Sciatic nerve (tissue), 2 donors: ENCODE measurements at places on chromosomes 6 and 20.

GRCh38 chr20:46331611-46332361, 23.5 kb upstream of the CDH22 start:
- DNase-seq = no peak

- no peak for DNase-seq
Measured at GRCh38 chr6:11755725-11756124, 22.9 kb downstream of the ADTRP start.

DNA sequence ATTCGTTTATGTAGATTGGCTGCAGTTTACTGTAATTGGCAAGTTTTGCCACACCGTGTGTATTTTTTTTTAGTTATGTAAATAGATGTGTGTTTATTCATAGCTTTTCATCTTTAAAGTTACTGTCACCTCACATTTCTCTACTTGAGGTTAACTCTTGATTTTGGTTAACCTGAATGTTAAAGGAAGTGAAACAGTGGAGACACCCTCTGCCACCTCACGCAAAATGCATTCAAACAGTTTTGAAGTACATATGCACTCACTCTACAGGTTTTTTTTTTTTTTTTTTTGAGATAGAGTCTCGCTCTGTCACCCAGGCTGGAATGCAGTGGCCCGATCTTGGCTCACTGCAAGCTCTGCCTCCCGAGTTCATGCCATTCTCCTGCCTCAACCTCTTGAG, 17.7 kb downstream of the OR2A4 start:
- no peak for DNase-seq

DNA sequence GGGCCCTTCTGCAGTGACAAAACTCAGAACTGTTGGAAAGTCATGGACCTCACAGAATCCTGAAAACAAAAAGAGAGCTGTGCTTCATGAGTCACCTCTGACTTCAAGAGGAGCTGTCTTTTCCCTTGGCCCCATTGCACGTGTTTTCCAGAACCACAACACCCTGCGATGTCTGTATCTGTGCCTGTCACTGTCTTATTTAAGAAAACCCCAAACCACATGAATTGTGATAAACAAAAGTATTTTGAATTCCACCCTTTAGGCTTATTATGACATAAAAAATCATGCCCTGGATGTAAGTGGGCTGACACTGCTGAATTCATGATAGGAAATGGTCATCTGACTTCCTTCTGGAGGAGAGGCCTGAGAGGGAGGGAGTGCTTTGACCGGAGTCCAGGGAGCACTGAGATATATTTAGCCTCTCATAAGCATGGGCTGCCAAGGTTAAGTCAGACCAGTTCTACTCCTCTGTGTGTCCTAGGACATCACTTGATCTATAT, 96.4 kb upstream of the DUSP22 start:
- DNase-seq = no peak

DNA sequence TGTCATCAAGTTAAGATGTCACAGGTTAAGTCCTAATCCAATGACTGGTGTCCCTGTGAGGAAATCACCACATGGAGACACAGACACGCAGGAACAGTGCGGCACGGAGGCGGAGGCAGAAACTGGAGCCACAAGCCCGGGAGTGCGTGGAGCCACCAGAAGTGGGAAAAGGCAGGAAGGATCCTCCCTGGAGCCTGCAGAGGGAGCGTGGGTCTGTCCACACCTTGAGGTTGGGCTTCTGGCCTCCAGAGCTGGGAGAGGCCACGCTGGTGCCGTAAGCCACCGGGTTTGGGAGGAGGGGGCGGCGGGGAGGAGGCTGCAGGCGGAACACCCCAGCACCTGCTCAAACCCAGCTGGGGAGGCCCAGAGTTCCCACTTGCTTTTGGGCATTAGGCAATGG, 3.8 kb downstream of the CABLES2 start:
- DNase-seq = no peak

DNA sequence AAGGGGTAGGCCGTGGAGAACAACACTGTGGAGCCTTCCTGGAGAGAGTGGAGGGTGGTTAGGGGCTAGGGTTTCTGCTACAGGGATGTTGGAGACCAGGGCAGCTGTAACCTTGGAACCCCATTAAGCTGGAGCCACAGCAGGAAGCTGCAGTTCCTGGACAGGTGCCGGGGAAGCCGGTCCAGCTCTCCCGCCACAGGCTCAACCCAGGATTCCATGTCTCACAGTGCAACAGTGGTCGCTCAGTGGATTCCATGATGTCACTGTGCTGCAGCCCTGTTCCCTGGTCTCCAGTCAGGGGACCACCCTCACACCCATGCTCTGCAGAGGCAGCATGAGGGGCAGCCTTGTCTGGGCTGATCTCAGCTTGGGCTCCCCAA, 264.6 kb upstream of the CDYL start:
- DNase-seq = no peak

GRCh38 chr6:116763906-116764628, 1.5 kb downstream of the FAM162B start:
- no peak for DNase-seq

GRCh38 chr6:151632415-151632987, 138.7 kb downstream of the CCDC170 start:
- no peak for DNase-seq

DNA sequence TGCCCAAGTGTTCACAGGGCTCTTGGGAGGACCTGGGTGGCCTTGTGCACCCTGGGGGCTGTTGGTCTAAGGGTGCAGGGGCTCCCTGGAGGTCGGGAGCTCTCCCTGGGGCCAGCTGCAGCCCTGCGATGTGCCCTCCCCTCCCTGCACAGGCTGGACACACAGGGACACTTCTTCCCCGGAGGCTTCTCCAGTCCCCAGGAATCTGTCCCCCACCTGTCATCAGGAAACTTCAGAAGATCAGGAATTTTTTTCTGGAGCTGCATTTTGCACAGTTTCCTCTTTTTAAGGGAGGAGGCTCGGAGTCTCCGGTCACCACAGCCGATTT, 66.9 kb upstream of the BHLHE23 start:
- DNase-seq = peak; percentile 9

- no peak for DNase-seq
Measured at GRCh38 chr6:146850238-146850896, 251.6 kb downstream of the ADGB start.

DNA sequence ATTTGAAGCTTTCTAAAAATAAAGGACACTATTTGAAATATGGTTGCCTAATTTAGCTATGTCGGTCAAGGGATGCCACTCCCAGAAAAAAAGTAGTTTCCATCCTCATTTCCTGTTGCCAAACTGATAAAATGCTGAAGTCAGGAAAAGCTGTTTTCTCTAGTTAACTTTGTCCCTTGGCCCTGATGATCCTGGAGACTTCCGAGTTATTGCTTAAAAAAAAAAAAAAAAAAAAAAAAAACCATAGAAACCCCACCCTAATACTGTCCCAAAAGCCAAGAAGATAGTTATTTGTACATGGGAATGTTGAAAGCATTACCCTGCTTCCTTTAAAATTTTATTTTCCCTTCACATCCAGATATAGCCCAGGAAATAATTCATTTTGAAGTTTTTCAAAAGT, 236.7 kb downstream of the SOD2 start:
- DNase-seq = no peak

DNA sequence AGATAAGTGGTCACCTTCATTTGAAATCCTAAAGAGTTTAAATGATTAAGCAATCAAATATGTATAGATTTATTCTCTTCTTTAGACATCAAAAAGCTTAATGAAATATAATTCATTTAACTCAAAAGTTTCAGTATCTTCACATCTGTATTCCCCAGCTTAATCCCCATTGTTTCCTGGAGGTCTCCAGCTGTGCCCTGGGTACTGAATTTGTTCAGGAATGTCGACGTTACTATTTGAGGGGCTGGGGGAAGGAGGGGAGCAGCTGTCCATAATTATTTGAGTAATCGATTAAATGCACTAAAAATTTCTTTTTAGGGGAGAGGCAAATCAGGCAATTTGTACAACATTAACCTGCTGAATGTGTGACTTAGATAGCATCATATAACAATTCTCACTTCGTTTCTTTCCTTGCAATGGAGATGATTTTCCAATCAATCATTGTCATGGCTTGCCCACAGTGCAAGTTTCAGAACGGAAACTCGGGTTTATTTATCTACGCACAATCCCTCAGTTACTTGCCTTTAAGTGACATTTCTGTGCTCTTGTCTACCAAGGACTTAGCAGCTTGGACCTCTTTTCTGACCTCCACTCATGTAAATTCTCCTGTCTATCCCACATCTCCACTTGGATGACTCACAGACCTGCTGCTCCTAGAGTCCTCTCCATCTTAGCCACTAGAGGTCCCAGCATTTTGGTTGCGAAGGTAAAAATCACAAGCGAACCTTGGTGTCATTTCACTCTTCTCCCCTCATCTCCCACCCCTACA, 3.9 kb downstream of the DOK5 start:
- no peak for DNase-seq

GRCh38 chr6:100179576-100179975, 185.6 kb upstream of the MCHR2 start:
- no peak for DNase-seq

GRCh38 chr6:40131675-40132074, 197.4 kb upstream of the MOCS1 start:
- no peak for DNase-seq

- no peak for DNase-seq
Measured at GRCh38 chr20:48405909-48406308, 421.9 kb downstream of the PREX1 start.

DNA sequence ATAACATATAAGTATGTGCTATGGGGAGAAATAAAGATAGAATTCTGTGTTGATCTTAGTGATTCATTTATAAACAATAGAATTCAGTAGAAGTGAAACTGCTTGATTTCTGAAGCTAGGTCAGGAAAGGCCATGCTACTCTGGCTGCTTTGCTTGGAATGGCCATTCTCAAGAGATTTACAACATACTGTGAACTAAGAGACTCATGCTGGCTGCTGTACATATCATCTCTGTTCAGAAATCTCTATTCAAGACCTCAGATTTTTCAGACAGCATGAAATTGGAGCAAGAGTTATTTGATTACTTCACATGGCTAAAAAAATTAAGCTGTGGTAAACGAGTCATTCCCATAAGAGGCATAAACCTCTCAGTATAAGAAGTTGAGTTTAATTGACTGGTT, 662.6 kb downstream of the BCKDHB start:
- DNase-seq = no peak

- no peak for DNase-seq
Measured at GRCh38 chr6:105330913-105331312, 72.0 kb downstream of the PREP start.

GRCh38 chr6:105994591-105995390, 91.3 kb upstream of the PRDM1 start:
- peak; percentile 76 for DNase-seq
